Erythroblast (primary cell): ENCODE measurements at places on chromosomes 12 and 14.

GRCh38 chr14:22748631-22749068 lies 17.8 kb upstream of the OXA1L start:
- no peak for DNase-seq

- DNase-seq = no peak
These were observed 142.4 kb downstream of the OTOGL start for GRCh38 chr12:80241576-80242273.

DNA sequence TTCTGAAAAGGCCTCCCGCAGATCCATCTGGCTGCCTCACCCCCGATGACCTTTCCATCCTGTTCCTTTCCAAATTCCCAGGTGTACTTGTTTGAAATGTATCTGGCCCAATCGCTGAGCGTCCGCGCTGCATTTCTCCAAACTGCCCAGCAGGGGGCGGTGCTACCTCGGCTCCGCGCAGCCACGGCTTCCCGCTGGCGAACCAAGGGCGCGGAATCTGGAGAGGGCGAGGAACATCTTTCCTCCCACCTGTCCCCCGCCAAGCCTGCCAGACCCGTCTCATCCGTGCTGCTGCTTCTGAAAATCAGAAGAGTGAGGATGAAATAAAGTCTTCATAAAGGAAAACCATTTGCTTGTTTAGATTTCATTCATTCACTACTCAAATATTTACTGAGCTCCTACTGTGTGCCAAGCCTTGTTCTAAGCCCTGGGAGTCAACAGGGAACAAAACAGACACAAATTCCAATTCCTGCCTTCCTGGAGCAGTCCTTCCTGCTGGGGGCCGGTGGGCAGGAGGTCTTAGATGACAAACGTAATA lies 16.8 kb upstream of the MYL2 start:
- peak; percentile 68 for DNase-seq

DNA sequence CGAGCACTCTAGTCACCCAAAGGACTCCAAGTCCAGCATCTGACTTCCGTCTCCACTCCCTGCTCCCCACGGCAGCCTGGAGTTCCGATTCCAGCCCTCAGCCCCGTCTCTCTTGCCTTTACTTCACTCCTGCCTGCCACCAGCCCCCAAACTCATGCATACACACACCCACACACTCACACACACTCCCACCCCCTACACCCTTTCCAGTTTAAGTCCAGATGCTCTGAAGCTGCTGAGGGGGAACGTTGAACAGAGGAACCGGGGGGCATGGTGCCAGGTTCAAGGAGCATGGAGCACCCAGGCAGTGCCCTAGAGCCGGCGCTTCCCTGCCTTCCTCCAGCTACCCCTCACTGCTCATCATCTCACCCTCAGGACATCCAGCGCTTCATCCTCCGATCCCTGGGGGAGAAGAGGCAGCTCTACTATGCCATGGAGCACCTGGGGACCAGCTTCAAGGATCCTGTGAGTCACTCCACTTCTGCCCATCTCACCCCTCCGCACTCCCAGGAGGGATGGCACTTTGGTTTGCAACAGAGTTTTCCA lies 3.3 kb downstream of the P3H3 start:
- no peak for DNase-seq

GRCh38 chr12:114918535-114919233 lies 234.7 kb upstream of the TBX3 start:
- no peak for DNase-seq

DNA sequence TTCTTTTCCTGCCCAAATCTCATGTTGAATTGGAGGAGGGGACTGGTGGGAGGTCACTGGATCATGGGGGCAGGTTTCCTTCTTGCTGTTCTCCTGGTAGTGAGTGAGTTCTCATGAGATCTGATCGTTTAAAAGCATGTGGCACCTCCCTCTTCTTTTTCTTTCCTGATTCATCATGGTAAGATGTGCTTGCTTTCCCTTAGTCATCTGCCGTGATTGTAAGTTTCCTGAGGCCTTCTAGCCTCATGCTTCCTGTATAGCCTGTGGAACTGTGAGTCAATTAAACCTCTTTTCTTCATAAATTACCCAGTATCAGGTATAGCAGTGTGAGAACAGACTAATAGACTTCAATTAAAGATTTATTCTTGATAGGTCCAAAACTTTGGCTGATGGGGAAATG lies 83.5 kb downstream of the CAND1 start:
- DNase-seq = no peak

- no peak for DNase-seq
These were observed 123.4 kb downstream of the KSR2 start for GRCh38 chr12:117845271-117845904.

GRCh38 chr14:61326146-61326545 lies 4.8 kb downstream of the PRKCH start:
- DNase-seq = no peak

DNA sequence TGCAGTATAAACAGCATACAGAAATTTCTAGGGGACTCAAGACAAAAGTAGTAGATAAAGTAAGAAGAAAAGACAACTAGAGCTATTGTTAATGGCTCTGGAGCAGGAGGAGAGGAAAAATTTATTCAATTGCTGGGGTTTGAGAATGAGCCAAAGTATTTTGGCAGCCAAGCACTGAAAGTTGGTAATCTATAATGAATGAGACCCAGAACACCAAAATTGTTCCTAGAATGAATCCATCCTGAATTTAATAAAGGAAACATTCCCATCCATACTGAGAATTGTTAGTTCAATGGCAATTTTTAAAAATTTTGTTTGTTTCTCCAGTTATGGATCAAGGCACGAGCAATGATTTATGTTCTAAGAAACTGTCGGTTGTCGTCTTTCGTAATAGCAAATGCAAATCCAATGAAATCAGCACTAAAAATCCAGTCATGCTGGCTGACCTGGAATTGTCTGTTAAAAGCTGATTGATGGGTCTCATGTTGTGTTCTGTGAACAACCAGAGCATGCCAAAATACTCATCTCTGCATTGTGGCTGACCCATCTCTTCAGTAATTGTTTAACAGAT lies 170.9 kb upstream of the LMNTD1 start:
- DNase-seq = no peak

DNA sequence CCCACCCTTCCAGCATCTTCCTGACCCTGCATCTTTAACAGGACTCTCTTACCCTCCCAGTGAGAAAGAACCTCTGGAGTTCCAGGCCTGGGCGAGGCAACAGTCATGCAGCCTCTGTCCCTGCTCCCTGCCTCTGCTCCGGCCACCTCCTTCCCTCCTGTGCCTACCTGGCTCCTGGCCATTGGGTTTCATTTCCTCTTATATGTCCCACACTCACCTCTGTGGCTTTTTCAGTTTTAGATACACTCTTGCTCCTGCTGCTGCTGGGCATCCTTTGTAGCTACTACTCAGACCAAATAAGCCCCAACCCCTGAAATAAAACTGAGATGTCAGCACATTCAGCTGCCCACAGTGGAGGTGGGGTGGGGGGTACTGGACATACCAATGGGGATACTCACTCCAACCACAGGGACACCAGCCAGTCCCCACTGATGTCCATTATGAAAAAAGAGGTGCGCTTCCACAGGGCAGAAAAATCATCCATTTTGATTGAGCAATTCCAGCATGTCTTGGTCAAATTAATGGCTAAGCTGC lies 99.1 kb upstream of the NRXN3 start:
- DNase-seq = no peak

GRCh38 chr12:122790393-122791075 lies 16.2 kb downstream of the CCDC62 start:
- no peak for DNase-seq

DNA sequence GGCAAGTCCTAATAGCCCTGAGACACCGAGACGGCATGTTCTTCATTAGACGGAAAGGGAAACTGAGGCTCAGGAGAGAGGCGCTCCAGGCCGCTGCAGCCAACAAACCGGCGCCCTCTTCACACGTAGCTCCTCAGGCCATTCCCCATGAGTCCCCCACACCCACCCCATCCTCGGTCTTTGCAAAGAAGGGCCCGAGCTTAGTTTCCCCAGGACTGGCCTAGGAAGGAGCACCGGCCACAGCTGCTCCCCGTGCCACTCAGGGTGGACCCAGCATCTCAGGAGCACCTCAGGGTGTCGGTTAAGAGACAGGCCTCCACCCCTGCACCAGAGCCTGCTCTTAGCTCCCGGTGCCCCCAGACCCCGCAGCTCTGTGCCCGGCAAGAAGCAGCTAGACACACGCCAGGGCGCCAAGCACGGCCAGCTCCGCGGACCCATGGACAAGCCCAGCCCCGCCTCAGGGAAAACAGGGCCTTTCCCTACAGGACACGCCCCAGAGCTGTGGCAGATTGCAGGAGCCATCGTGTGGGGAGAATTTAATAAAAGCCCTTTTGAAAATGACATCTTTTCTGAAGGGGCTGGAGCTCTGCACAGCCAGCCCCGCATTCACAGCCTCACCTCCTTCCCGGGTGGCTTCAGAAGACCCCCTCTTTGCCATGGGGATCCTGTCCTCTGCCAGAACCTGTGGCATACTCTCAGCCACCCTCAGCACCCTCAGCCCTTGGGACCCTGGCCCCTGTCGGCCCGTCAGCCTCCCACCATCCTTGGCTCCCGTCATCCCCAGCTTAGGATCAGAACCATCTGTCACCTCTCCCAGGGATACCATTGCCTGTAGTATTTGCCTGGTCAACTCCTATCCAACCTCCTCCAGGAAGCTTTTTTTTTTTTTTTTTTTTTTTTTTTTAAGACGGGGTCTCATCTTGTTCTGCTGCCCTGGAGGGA lies 59.7 kb downstream of the LGMN start:
- no peak for DNase-seq

DNA sequence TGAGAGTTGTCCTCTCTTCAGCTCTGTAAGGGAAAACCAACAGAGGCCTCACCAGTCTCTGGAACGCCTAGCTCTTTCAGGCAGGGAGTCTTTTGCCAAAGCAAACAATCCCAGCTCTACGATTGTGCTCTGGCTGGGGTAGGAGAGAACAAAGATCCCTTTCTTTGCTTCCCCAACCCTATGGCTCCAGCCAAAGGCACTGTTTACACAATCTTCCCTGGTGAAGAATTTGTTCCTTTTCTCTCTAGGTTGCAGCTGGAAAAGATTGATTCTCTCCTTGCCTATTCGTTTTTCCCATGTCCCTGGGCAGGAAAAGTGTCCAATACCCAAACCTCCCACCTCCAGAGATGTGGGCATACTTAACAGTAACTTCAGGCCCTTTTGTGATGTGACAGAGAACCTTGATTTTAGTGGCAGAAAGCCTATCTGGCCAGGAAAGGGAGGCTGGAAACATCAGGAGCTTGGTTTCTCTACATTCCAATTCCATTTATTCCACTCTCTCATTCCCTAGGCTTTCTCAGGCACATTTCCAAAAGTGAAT lies 16.8 kb downstream of the ATP5MC2 start:
- DNase-seq = no peak

GRCh38 chr12:27012982-27013255 lies 1.3 kb downstream of the TM7SF3 start:
- no peak for DNase-seq

GRCh38 chr14:101315802-101316296 lies 245.4 kb upstream of the DIO3 start:
- DNase-seq = no peak

- DNase-seq = no peak
These were observed 386.8 kb downstream of the BCAT1 start for GRCh38 chr12:24561882-24562770.

GRCh38 chr12:24079083-24079482 lies 129.6 kb upstream of the SOX5 start:
- no peak for DNase-seq
